Germinal center (tissue), 1 donor: ENCODE measurements at places on chromosomes 7 and 10.

DNA sequence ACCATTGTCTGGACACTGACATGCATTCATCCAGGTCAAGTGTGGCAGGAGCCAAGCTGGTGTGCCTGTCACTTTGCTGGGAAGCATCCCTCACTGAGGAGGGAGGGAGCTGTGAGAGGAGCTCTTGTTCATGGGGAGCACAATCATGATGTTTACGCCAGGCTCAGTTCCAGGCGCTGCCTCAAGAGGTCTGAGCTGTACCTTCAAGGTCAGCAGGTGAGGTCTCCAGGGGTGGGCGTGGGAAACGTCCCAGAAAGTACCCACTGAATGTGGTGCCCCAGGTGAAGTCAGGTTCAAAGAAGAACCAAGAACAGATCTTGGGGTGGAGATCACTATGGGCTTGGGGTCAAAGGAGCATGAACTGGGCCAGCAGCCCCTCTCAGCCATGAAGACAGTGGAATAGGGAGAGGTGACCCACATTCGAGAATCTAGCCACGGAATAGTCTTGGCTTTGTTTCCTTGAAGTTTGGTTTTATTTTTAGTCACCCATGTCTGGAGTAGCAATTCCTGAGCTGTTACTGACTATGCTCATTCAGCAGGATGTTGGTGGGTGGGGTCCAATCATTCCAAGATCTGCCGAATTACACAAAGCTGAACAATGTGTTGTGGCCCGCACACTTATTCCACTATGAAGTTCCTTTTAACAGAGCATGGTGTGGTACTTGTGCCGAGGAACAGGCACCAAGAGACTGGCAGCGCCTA, 29.3 kb downstream of the NPS start:
- DNase-seq = no peak

DNA sequence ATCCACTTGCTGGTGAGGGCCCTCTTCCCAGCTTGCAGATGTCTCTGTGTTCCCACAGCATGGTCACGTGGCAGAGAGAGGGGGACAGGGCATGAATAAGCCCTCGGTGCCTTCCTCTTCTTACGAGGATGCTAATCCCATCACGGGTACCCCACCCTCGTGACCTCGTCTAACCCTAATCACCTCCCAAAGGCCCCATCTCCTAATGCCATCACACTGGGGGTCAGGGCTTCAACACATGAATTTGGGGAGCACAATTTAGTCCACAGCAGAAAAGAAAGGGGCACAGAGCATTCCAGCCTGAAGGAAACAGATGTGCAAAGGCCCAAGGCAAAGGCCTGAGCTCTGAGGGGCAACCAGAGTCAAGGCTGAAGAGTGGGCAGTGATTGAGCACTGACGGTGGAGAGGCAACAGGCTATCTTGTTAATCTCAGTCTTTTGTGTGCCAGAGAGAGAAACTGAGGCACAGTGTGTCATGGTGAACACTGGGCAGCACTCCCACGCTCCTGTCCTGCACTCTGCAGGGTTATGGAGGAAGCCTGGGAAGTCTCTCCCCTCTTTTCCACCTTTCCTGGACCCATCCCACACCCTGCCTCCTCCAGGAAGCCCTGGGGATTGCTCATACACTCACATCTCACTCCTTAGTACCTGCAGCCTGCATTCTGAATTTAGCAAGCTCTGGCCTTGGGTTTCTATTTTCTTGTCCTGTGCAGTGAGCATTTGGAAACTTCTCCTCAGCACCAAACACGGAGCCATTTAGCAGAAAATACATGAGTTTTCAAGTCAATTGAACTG, 49.0 kb downstream of the ALOX5 start:
- no peak for DNase-seq

- peak; percentile 63 for DNase-seq
Measured at GRCh38 chr7:37448011-37448635, 541 bp downstream of the ELMO1 start.

GRCh38 chr7:455110-455928, 64.3 kb downstream of the PDGFA start:
- no peak for DNase-seq

DNA sequence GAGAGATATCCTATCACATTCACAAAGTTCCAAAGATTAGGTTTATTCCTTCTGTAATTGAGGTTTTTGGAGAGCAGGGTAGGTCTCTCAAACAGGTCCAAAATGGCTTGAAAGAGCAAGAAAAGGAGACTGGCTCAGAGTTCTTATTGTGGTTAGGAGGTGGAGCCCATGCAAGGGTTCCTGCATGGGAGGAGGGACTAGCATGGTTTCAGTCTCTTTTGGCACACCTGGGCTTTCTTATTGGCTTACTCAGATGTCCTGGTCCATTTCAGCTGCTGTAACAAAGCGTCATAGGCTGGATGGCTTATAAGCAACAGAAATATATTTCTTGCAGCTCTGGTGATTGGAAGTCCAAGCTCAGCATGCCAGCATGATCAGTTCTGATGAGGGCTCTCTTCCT, 493.1 kb downstream of the REEP3 start:
- no peak for DNase-seq

DNA sequence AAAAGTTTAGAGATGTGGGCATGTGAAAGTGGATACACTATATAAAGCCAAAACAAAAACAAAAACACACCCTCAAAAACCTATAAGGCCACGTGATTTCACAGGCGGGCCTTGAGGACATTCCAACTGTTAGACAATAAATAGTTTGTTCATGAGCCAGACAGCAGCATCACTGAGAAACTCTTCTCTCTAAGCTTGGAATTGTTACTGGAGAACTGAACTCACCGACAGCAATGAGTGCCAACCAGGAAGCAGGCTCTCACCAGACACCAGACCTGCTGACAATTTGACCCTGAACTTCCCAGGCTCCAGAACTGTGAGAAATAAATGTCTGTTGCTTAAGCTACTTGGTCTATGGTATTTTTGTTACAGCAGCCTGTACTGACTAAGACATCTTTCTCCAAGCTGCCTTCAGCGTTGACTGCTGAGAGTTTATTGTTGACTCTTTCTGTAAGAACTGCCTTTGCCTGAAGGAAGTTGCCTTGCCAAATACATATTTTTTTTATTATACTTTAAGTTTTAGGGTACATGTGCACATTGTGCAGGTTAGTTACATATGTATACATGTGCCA, 107.5 kb downstream of the EPDR1 start:
- no peak for DNase-seq

DNA sequence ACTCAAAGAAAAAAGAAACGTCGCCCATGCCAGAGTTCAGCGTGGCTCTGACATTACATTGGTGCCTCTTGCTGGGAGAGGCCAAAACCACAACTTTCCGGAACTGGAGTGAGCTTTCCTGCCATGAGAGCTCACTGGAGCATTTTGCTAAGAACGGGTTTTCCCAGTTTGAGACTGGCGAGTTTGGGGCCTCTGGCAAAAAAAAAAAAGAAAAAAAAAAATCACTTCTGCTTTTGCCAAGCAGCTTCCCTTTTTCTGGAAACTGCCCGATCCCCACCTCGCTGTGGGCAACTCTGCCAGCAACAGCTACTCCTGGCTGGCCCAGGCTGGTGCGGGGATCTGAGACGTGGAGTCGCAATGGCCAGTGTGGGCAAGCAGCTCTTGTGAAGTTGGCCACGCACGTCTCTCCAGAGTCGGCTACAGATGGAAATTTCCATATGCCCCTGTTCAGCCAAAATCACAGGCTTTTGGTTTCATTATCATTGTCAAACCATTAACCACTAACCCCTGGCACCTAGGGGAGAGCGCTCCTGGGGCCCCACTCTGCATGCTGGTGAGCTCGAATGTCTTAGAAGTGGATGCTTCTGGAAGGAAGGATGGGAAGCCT, 25.7 kb downstream of the PRKAG2 start:
- peak; percentile 14 for DNase-seq

DNA sequence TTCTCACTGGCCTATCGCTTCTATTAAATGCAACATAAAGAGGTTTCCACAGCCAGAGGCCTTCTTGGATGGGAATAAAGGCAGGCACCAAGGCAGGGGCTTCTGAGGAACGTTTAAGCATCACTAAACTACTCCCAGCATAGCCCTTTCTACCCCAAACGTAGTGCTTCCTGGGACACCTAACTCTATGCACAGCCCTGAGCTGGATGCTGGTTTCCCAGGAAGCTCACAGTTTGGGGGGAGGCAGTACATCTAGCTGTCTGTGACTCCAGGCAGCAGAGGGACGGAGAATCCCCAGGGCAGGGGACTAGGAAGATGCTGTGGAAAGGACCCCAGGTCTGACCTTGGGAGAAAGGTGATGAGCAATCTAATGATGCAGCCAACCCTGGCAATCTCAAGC, 192.8 kb upstream of the ZMIZ1 start:
- DNase-seq = no peak

- DNase-seq = no peak
Measured at GRCh38 chr7:26658389-26659084, 205.9 kb downstream of the SKAP2 start.

DNA sequence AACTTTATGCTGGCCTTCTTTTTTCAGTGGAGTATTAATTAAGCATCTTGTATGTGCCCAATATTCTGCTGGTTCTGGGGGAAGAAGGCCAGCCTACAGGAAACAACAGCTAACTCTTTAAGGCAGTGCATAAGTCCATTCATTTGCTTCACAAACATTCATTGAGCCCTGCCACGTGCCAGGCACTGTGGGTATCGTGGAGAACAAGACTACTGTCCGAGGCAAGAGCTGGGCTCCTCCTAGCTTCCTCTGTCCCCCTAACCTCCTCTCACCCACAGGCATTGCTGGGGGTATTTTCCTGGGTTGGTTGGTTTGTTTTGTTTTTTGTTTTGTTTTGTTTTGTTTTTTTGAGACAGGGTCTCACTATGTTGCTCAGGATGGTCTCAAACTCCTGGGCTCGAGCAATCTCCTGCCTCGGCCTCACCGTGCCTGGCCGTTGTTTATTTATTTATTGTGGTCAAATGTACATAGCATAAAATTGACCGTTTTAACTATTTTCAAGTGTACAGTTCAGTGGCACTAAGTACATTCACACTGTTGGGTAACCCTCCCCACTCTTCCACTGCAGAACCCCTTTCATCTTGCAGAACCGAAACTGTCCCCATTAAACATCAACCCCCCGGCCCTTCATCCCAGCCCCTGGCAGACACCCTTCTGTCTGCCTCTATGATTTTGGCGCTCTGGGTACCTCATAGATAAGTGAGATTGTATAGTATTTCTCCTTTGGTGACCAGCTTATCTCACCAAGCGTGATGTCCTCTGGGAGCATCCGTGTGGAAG, 32.6 kb downstream of the CHST3 start:
- no peak for DNase-seq

GRCh38 chr7:10181996-10182395, 791.7 kb upstream of the PHF14 start:
- DNase-seq = no peak

- no peak for DNase-seq
Measured at GRCh38 chr7:151711906-151712809, 164.8 kb downstream of the PRKAG2 start.

DNA sequence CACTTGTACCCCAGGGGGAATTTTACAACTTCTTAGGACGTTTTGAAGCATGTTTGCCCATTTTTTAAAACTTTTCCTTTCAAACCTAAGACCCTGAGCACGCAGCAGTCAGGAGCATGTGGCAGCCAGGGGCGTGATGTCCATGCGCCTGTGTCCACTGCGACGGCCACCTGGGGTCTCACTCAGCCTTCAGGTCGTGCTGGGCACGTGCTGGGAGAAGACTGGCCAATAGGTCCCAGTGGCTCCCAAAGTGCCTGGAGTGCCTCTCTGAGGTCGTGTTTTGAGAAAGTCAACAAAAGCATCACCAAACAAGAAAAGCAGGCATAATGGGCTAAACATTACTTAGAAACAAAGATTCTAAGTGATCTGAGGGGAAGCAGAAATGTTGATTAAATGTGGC, 14.8 kb downstream of the LRRC27 start:
- DNase-seq = no peak
